Chondrocyte (in vitro differentiated cells): ENCODE measurements at places on chromosomes 11 and 22. TPM values are rescaled to one million over a fixed set of nuclear protein-coding genes. Genes with fewer than 3 reads are reported as not detected.

DNA sequence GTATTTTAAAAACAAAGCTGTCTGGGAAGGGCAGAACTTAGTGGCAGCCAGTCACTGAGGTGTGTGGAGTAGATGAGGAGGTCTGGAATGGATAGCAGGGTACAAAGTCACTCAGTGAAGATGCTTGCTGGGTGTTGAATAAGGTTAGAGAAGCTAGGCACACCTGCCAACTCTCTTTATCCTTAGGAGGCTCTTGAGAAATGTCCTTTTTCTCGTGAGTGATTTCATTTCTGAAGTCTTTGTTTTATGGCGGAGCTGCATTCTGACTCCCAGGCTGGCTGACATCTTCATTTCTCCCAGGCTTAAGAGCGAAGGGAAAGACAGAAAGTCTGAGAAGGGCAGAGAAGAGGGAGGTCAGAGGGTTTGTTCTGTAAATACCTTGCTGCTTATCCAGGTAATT, 31.0 kb downstream of the CECR2 start:
- H3K27ac ChIP-seq: no peak overlapping the region
- H3K4me1 ChIP-seq: peaks cover 4% of the 10 kb centered on the region
- H3K27me3 ChIP-seq: no peaks in the 10 kb centered on the region
- DNase-seq: no peak
- no peak overlapping the region for H3K4me3 ChIP-seq

- no peaks in the 10 kb centered on the region for H3K36me3 ChIP-seq
- peak; percentile 85 for DNase-seq
- peaks cover 26% of the 10 kb centered on the region for H3K27me3 ChIP-seq
- no peak overlapping the region for H3K27ac ChIP-seq
Observed at GRCh38 chr11:117809236-117810055, 12.4 kb upstream of the DSCAML1 start.

MAPK1 gene
- total RNA-seq: 139 to 157 TPM (median 156 TPM) in 3 replicates

FAT3 gene
- 21.3 to 27.7 TPM (median 21.9 TPM) in 3 replicates for total RNA-seq

DNA sequence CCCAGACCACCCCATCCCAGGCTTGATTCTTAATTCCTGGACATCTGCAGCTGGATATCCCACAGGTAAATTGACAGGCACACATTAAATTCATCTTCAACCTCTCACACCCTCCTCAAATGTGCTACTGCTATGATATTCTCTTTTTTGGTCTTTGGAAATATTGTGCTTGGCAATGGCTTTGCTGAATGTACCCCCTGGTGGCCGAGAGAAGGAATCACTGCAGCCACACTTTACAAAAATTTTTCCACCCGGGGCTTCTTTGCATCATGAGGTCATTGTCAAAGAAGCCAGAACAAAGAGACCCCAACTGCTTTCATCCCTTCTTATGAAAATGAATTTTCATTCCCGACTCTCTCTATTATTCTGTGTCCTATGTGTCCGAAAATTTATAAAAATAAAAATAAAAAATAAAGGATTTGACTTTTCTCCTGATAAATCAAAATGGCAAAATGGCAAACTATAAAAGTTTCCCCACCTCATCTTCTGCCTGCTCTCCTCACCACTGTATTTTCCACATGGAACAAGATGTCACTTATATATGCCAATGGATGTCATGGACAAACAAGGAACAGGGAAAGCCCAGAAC, 15.0 kb upstream of the CYB5R2 start:
- no peaks in the 10 kb centered on the region for H3K36me3 ChIP-seq
- peaks cover 15% of the 10 kb centered on the region for H3K4me1 ChIP-seq
- H3K27me3 ChIP-seq: no peaks in the 10 kb centered on the region
- H3K27ac ChIP-seq: no peak overlapping the region
- no peak overlapping the region for H3K4me3 ChIP-seq
- no peak for DNase-seq

DNA sequence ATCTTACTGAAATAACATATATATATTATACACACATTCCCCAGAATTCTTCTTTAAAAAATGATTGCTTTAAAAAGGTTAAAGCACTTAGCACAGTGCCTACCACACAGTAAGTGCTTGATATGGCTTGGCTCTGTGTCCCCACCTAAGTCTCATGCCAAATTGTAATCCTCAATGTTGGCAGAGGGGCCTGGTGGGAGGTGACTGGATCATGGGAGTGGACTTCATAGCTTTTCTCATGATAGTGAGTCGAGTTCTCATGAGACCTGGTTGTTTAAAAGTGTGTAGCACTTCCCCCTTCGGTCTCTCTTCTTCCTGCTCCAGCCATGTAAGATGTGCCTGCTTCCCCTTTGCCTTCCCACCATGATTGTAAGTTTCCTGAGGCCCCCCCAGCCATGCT, 6.2 kb downstream of the CRYAB start:
- H3K27ac ChIP-seq: peak overlapping the region; percentile 97
- H3K36me3 ChIP-seq: peaks cover 16% of the 10 kb centered on the region
- DNase-seq: no peak
- no peaks in the 10 kb centered on the region for H3K27me3 ChIP-seq
- peaks cover 52% of the 10 kb centered on the region for H3K4me1 ChIP-seq

SOX6 gene
- total RNA-seq: 27.2 to 46.1 TPM (median 29.9 TPM) in 3 replicates

WNT7B gene
- total RNA-seq: 0.15 to 1.1 TPM (median 0.18 TPM) in 3 replicates
